ENCODE measurements at places on chromosomes 5 and 9.

GRCh38 chr9:35606138-35606504, 1.1 kb downstream of the TESK1 start:
- no peak for DNase-seq

- DNase-seq: no peak
Observed at GRCh38 chr9:738209-738915, 103.1 kb upstream of the DMRT1 start.

DNA sequence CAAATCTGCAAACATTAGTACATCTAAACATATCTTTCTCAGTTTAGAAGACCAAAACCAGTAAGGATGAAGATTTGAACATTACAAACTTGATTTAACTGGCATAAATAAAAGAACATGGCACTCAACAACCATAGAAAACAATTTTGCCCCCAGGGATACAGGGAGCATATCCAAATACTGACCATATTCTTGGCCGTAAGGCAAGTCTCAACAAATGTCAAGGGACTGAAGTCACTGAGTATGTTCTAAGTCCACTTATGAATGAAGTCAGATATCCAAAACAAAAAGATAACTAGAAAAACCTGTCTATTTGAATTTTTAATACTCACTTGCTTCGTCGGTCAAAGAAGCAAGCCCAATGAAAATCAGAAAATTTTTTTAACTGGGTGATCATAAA, 14.1 kb downstream of the FEM1C start:
- no peak for DNase-seq

DNA sequence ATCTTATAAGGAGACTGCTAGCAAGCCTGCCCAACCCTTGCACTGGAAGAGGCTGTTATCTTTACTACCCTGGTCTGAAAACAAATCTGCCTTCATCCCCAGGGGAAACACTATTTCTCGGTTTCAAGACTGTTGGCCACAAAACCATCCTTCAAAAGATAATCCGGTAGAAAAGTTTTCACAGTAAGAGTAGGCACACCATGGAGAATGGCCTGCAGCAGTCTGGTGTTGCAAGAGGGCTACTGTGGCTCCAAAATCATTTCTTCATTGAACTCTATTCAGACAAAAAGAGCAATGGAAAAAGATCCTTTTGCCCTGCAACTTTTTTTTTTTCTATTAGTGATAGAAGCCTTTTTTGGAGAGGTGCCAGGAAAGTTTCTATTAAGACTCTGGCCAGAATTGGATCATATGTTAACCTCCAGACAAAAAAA, 163.9 kb downstream of the ARHGEF28 start:
- DNase-seq: no peak

GRCh38 chr9:115400796-115401195, 282.8 kb upstream of the TNC start:
- no peak for DNase-seq

GRCh38 chr5:81638471-81638870, 112.4 kb downstream of the SSBP2 start:
- no peak for DNase-seq

DNA sequence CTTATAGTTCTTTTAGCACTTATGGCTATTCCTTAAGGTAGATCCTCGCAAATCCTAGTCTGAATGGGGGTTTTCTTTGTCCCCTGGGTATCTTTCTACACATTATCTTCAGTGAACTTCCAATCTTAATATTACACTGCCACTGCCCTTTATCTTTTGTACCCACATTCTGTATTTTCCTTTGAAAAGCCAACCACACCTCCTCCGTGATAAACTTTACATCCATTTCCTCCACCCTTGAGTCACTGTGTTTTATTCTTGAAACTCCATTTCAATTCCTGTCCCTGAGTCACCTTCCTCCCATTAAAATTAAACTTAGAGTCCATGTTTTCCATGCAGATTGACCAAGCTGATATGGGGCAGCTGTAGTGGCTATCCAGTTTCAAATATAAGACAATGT, 43.2 kb upstream of the RICTOR start:
- DNase-seq: no peak

- DNase-seq: no peak
Observed at GRCh38 chr5:54563083-54563761, 45.7 kb downstream of the SNX18 start.

DNA sequence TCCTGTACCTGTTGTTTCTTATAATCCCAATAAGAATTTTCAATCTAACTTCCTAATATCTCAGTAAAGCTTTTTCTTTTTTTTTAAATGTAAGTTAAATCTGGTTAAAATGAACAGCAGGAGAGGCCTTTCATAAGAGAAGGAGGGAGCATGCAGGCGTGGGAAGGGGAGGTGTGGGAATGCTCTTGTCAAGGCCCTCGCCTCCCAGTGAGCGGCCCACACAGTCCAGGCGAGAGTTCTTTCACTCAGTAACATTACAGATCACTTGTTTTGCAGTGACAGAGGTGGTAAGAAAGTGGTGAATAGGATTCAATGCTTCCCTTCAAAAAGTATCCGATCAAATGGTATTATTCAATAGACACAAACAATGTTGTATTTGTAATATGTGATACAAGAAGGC, 125.0 kb downstream of the EPB41L4A start:
- no peak for DNase-seq

DNA sequence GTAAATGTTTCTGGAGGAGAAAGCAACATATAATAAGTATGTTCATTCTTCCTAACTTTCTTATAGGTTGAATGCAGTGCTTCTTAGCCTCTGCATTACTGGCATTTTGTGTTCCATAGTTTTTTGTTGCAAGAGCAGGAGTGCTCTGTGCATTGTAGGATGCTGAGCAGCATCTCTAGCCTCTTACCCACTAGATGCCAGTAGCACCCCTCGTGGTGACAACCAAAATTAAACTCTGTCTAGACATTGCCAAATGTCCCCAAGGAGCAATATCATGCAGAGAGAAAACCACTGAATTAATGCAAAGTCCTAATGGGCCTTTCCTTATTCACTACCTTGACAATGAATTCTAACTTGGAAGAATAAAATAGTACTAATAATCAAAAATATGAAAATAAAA, 147.0 kb downstream of the GLIS3 start:
- DNase-seq: no peak

- no peak for DNase-seq
Observed at GRCh38 chr5:113373426-113373825, 61.4 kb downstream of the TSSK1B start.

DNA sequence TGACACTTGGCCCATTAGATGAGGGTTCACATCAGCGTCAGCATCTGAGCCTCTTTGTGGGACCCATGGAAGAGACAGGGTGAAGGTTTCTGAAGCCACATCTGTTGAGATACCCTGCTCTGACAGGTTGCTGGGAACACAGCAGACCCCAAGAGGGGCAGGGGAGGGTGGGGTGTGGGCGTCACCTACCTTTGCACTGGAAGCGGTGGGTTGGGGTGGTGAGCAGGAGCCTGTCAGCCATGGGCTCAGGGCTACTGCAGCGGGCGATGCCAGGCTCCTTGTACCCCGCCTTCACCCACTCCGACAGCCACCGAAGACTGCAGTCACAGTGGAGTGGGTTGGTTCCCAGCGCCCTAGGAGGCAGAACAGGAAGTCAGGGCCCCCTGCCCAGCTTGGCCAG, 131.5 kb upstream of the PANK3 start:
- no peak for DNase-seq

- no peak for DNase-seq
Observed at GRCh38 chr5:14507156-14507941, 74.2 kb upstream of the OTULINL start.

- no peak for DNase-seq
Observed at GRCh38 chr9:128523199-128523925, 18.8 kb downstream of the GLE1 start.

DNA sequence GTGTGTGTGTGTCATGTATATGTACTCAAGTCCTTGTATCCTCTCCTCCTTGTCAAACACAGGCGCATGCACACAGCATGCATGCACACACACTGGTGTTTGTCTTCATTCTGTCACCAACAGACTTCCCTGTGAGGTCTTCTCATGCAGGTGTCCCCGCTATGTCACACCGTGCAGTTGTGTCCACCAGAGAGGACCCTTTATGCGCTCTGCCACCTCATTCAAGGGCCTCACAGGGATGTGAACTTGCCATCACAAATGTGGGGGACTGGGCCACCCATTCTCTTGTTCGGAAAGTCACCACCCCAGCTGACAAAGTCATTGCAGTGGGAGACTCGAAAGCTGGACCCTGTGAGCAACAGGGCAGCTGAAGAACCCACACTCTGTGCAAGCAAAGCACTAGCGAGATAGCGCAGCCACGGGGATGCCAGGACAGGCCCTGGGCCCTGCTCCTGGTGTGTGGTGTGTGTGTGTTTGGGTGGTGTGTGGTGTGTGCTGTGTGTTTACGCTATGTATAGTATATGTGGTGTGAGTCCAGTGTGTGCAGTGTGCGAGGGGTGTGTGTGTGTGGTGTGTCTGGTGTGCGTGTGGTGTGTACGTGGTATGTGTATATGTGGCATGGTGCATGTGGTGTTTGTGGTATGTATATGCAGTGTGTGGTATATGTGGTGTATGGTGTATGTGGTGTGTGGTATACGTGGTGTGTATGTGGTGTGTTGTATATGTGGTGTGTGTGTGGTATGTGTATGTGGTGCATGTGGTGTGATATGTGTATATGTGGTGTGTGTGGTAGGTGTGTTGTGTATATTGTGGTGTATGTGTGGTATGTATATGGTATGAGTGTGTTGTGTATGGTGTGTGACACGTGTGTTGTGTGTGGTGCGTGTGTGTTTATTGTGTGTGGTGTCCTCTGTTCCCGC, 30.9 kb upstream of the NXNL2 start:
- DNase-seq: no peak

DNA sequence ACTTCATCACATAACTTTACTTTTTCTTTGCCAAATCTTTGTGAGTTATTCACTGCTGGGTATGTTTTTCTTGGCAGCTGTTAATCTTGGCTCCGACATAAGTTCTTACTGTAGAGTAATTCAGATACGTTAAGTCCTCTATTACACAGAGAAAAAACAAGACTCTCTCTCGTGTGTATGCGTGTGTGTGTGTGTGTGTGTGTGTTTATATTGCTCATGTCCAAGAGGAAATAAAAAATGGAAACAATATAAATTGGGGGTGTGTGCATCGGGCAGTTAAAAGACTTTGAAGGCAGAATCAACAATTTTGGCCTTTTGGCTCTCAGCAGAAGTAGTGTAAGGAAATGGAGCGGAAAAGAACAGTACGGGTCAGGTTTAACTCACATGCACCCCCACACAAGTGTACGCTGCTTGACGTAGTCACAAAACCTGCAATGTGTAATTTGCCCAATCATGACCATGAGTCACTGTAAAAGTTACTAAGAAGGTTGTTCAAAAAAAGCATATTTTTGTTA, 67.2 kb upstream of the IFNE start:
- DNase-seq: no peak

GRCh38 chr5:147860641-147861025, 17.9 kb upstream of the SCGB3A2 start:
- DNase-seq: no peak

GRCh38 chr5:102295534-102296177, 428 bp downstream of the SLCO4C1 start:
- no peak for DNase-seq

- DNase-seq: no peak
Observed at GRCh38 chr5:9667906-9668305, 37.8 kb upstream of the TAS2R1 start.

GRCh38 chr5:9188131-9188530, 357.7 kb downstream of the SEMA5A start:
- no peak for DNase-seq

- DNase-seq: no peak
Observed at GRCh38 chr5:1003296-1003937, 5.2 kb upstream of the NKD2 start.

- DNase-seq: no peak
Observed at GRCh38 chr5:39800042-39800601, 375.3 kb upstream of the DAB2 start.

- DNase-seq: no peak
Observed at GRCh38 chr5:174453690-174454089, 270.7 kb upstream of the MSX2 start.

DNA sequence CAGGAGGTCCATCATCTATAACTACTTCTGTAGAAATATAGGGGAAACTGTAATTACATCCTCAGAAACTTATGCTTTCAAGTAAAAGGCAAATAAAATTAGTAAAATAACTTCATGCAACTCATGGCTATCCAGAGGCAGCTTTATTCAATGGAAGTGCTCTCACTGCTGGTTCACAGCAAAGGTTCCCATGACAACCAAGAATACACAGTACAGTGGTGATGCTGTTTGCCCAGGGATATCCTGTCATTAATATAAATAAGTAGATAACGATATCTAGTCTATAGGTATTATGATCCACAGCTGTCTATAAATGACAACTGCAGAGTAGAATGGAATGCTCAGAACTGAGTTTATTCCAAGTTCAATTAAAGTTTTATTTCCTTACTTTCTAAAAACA, 390.3 kb downstream of the PDE4D start:
- DNase-seq: no peak

GRCh38 chr5:149216496-149216895, 55.2 kb upstream of the AFAP1L1 start:
- DNase-seq: no peak

DNA sequence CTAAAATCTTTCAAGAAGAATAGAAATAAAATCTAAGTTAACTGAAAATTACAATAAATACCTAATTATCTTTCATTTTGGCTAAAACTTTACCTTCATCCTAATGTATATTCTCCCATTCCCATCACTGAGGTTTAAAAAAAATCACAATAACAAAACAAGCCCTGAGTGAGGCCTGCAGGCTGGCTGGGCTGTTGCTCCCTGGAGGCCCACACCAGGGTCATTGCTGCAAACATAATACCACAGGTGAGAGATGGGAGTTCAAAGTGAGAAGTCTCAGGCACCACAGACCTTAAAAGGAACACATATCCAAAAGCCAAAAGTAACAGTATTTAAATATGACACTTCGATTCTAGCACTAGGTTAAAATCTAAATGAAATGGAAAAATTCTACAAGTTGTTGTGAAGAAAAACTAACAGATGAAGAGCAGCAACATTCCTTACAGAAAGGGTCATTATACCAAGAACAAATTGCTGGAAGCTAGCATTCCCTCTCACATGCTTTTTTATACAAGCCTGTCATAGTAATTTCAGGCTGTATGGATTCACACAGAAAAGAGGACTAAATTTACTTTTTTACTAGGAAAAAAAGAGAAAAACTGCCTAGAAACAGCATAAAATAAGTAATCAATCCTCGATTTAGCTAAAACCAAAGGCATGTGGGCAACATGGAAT, 57.8 kb downstream of the AUH start:
- DNase-seq: no peak

DNA sequence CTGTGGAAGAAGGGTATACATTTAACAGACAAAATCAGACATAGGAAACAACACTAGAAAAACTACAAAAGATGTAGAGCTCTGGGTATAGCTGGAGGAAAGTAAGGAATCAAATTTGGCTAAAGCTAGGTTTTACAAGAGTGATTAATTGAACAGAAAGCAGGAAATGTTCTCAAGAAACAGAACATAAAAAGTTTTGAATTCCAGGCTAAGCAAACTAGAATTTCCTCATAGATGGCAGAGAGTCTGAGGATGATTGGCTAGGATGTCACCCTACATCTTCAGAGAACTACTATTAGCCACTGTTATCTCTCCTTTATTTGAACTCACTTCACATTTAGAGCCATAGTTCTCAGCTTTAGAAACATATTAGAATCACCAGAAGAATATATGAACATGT, 502.1 kb upstream of the PAPPA start:
- no peak for DNase-seq

Measured in spinal cord (tissue), 10 donors.